ENCODE measurements at places on chromosomes 11 and 22.

DNA sequence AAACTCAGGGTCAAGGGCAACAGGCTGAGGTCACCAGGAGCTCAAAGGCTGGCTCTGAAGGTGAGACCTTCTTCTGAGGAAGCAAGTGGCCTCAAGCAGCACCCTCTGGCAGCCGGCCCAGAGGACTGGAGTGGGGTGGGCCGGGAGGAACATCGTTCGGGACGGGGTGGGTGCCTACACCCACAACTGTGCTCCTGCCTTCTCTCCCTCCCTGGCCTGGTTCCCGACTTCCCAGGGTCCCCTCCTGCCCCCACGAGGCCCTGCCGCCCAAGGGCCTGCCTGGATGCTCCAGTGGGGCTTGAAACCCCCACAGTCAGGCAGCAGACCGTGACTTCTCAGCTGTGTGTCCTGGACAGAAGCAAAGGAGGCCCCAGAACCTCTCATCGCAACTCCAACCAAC is 195.7 kb downstream of the IGLL1 start:
- no peak for DNase-seq

- no peak for DNase-seq
These were observed 10.9 kb downstream of the MTNR1B start for GRCh38 chr11:92980312-92980711.

- DNase-seq: peak; percentile 18
These were observed 16.4 kb upstream of the UPK3A start for GRCh38 chr22:45268167-45268957.

DNA sequence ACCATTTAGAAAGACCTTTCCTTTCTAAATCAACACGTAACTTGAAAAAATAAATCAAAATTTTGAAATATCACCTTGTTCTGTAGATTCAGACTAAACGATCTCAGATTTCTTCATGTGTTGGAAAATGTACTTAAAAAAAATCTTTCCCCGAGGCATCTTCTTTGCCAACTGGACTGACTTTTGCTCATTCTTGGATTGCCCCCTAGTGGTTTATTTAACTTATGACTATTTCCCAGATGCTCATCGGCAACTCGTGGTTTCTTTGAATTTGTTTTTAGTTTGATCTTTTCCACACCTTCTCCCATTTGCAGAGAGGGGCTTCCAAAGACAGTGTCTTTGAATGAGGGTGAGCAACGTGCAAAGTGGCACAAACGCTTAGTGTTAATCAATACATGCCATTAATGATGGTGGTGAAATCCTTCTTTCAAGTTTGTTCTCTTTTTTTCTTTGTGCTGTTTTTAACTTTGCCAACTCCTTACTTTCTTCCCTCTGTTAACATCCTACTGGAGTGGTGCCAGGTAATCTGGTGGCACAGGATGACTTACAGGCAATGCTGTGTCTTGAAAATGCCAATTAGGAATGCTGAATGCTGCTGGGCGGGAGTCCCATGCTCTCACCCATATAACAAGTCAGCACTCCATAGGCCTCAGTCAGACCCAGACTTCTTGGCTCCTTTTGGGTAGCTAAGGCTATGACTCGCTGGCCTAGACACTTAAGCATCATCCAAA is 18.3 kb downstream of the PRSS23 start:
- DNase-seq: no peak

- no peak for DNase-seq
These were observed 41.5 kb upstream of the TP53I11 start for GRCh38 chr11:44992181-44992582.

DNA sequence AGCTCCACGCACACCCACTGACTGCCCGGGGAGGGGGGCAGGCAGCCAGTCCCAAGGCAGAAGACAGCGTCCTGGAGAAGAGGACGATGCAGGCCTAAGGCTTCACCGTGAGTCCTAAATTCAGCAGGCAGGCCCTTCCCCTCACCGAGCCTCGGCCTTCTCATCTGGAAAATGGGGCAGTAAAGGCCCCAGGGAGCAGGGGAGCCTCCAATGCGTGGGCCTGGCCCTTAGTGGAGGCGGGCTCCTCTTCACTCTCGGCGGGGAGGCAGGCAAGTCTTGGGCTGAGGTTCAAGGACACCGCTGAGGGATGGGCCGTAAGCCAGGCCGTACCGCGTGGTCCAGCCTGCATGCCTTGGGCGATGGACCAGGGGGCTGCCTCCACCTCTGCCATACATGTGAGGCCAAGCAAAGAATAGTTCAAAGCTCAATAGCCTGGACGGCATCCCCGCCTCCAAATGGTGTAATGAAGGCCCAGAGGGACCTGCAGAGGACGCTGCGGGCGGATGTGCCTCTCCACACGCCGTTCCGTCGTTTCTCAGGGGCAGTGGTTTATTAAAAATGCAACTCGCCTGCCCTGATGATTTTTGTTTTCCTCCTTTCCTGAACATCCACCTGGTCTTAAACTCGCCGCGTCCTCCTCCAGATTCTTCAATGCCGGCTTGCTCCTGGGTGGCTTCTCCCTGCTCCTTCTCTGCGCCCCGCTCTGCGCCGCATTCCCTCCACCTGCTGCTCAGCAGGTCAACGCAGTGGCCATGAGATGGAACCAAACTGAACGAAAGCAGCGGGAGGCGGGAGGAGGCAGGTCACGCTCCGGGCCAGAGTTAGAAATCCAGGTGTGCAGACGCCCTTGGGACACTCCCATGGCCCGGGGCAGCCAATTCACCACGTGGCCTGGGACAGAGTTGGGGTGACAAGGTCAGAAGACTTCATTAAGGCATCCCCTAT is 627.8 kb downstream of the TBC1D22A start:
- DNase-seq: no peak

- DNase-seq: no peak
These were observed 39.3 kb upstream of the MYO18B start for GRCh38 chr22:25702571-25703167.

GRCh38 chr11:30938171-30938570 is 352.0 kb upstream of the MPPED2 start:
- DNase-seq: no peak

All from T-helper 9 cell (primary cell).